Left ventricle myocardium superior (tissue), 1 donor: ENCODE measurements at places on chromosomes 11 and 22. TPM values are rescaled to one million over a fixed set of nuclear protein-coding genes. Genes with fewer than 3 reads are reported as not detected.
A peak's percentile ranks its signal among the peaks of the same experiment; 100 is the strongest.

- no peak for DNase-seq
Measured at GRCh38 chr22:33599596-33599995, 320.7 kb downstream of the LARGE1 start.

Gene FOLH1
- total RNA-seq = not detected

DNA sequence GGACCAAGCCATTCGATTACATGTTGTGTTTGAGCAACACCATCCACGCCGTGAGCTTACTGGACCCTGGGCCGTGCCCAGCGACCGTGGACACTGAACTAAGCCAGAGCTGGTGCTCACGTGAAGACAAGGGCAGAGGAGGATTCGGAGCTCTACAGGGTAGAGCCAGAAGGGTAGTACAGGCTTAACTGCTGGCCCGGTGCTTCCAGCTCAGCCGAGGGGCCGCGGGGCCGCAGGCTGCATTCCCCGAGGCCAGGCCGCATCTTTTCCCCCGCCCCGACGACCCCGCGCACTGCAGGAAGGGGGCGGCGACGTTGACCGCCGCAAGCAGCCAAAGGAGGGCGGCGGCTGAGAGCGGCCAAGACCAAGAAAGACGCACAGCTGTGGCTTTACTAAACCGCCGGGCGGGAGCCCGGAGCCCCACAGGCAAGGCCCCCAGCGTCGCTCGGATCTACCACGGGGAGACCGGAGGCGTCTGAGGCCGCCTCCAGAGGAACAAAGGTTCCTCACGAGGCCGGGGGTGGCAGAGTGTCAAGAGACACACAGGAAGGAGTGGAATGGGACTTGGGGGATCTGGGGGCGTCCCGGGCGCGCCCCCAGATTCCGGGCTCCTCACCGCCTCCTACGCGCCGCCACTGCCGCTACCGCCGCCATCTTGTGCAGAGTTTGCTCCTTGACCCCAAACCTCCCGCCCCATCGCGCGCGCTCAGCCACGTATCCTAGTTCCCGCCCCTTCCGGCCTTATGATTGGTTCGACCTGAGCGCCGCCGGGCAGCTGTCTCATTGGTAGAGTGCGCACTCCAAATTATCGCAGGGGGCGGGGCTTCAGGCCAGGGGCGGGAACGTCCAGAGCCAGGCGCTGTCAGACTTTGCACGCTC is at the start of gene GANAB:
TSS of gene GANAB (minus strand) at position 668 of the 879 bp plus-strand sequence. CDS start at position 654, 14 bp downstream.
- peak; percentile 99 for DNase-seq

Gene TUB
- total RNA-seq = 22.3 TPM

Gene FAM181B
- total RNA-seq = 0.07 TPM

DNA sequence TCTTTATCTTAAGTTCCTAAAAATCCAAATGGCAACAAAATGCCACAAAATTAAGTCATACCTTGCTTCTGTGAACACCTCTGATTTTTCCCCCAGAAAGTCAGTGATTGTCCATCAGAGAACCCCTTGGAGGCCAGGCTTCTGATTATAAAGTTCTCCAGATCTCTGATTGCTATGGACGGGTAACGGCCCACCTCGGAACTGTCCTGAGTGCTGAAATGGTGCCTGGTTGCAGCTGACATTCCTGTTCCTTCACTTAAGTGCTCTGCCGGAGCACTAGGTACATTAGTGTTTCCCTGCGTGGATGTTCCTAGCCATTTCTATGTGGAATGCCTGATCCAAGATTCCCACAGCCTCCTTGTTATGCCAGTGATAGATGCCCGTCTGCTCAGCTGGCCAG is 85.0 kb downstream of the CHST1 start:
- DNase-seq = no peak

Gene TESMIN
- total RNA-seq = 0.32 TPM

Gene APOA5
- not detected for total RNA-seq

DNA sequence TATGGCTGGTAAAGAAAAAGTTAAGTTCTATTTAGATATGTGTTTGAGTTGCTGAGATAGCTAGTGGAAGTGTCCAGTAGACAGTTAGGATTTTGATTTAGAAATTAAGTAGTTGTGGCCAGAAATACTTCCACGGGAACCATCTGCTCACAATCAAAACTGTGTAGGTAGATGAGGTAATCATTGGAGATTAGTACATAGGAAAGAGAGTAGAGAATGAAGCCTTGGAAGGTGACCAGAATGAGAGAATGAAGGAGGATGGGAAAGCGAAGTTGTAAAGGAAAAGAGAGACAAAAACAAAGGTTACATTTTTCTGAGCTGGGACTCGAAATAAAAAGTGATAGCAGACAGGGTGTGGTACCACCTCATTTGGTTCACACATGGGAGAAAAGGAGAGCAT is 296.9 kb upstream of the SORL1-AS1 start:
- DNase-seq = no peak

DNA sequence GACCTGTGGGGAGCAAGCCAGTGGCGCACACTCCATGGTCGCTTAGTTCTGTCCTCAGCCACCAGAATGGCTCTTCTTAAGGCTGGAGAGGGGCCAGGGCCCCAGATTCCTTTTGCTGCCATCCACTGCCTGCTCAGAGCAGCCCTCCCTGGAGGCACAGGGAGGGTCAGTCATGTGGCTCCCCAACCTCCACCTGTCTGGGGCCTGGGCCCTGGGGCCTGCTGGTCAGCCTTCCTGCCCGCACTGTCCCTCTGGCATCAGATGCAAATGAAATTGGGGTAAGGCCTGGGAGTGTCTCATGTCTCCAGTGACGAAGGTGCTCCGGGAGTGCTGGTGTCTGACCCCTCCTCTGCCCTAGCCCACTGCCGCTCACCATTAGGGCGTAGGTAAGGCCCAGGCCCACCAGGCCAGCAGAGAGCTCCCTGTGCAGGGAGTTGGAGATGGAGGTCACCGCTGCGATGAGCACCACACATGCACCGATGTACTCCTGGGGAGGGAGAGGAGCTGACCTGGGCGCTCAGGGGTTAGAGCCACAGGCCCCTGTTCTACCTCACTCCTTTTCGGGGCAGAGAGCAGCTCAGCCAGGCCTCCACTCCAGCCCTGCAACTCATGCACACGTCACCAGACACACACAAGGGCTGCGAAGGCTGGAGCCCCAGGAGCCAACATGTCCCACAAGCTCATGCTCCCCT is 9.0 kb upstream of the KCNJ11 start:
- DNase-seq = no peak

Gene CLTCL1
- 9.6 TPM for total RNA-seq

- no peak for DNase-seq
Measured at GRCh38 chr11:65634905-65635731, 2.8 kb upstream of the SIPA1 start.

DNA sequence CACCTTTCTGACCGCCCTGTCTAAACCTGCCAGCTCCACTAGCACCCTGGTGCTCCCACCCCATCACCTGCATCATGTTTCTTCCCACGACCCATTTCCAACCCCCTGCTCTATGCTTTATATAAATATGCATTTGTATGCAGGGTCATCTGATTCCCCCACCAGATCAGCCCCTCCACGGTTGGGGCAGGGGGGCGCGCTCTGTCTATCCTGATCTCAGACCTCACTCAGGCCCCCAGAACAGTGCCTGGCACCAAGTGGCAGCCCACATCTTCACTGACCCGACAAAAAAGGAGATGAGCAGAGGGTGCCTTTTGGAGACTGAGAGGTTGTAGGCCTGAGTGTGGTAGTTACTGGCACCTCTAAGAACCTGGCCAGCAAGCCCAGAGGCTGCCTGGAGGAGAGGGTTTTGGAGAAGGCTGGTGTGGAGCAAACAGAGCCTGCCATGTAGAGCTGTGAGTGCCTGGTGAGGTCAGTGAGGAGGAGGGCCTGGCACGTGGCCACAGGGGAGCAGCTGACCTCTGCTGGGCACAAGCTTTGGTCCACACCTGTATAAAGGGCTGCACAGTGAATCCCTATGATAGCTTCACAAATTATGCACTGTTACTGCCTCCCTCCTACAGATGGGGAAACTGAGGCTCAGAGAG is 86.3 kb upstream of the RTL6 start:
- DNase-seq = peak; percentile 56

DNA sequence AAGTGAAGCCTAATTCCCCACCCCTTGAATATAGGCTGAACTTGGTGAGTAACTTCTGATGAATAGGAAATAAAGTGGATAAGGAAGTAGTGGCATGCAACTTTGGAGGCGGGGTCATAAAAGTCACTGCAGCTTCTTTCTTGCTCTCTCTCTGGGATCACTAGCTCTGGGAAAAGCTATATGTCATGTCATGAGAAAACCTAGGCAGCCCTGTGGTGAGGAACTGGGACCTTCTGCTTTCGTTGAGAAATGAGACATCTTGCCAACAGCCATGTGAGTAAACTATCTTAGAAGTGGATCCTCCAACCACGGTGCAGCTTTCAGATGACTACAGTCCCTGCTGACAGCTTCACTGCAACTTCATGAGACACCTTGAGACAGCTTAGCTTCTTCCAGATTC is 15.7 kb downstream of the ZNF214 start:
- no peak for DNase-seq

GRCh38 chr11:125772834-125773505 is 5.7 kb downstream of the PATE2 start:
- DNase-seq = no peak

DNA sequence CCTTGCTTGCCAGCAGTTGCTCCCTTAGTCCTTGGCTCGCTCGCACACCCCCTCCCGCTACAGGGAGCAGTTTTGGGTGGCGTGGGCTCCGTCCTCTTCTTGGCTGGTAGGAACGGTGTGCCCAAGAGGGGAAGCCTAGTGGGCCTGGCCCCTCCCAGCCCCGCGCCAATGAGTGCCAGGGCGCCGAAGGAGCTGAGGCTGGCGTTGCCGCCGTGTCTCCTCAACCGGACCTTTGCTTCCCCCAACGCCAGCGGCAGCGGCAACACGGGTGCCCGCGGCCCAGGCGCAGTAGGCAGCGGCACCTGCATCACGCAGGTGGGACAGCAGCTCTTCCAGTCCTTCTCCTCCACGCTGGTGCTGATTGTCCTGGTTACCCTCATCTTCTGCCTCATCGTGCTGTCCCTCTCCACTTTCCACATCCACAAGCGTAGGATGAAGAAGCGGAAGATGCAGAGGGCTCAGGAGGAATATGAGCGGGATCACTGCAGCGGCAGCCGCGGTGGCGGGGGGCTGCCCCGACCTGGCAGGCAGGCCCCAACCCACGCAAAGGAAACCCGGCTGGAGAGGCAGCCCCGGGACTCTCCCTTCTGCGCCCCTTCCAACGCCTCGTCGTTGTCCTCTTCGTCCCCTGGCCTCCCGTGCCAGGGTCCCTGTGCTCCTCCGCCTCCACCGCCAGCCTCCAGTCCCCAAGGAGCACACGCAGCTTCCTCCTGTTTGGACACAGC is 1.6 kb downstream of the C11orf87 start:
- DNase-seq = no peak

DNA sequence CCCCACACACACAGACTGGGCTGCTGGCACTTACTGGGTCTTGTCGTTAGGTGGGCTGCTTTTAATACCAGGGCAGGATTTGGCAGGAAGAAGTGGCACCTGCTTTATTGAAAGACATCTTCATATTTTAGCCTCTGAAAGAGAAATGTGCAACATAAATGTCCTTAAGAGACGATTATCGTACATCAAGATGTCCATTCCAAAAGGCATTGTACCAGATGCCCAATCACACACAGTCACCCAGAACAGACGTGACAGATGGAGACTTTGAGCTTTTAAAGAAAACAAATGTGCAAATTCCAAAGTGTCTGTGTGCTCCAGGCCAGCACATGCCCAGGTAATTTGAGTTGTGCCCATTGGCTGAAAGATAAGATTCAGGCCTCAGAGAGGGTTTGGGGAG is 155.7 kb downstream of the RRAS2 start:
- no peak for DNase-seq

DNA sequence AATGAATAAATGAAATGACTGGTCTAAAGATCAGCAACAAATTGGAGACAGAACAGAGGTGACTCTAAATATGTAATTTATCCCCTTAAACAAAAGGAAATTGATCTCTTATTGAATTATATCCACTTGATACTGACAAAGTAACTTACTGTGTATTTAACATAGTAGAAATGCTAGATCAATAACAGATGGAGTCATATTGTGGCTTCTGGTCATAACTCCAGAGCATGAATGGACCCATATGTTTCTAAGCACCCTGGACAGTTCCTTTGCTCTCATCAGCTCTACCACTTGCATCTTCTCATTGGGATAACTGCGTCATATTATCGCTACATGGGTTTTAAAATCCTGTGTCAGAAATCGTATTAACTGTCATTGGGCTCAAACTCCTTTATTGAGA is 222.3 kb downstream of the ETS1 start:
- no peak for DNase-seq

GRCh38 chr11:17564687-17565042 is 17.6 kb downstream of the OTOG start:
- DNase-seq = no peak

DNA sequence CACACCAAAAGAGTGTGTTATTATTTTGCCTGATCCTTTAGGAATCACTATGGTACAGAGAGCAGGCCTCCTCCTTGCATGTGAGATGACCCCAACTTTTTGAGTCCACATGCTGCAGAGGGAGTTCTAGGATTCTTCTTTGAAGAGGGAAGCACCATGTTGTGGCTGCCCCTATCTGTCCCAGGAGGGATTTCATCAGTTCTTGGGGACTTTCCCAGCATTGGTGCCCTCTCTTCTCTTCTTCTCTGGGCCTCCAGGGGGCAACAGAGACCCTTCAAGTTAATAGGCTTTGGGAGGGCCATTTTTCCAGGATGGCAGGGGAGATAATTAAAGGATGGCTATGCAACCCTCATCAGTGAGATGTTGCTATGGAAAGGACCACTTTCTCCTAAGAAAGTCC is 3.6 kb downstream of the MMP1 start:
- no peak for DNase-seq

DNA sequence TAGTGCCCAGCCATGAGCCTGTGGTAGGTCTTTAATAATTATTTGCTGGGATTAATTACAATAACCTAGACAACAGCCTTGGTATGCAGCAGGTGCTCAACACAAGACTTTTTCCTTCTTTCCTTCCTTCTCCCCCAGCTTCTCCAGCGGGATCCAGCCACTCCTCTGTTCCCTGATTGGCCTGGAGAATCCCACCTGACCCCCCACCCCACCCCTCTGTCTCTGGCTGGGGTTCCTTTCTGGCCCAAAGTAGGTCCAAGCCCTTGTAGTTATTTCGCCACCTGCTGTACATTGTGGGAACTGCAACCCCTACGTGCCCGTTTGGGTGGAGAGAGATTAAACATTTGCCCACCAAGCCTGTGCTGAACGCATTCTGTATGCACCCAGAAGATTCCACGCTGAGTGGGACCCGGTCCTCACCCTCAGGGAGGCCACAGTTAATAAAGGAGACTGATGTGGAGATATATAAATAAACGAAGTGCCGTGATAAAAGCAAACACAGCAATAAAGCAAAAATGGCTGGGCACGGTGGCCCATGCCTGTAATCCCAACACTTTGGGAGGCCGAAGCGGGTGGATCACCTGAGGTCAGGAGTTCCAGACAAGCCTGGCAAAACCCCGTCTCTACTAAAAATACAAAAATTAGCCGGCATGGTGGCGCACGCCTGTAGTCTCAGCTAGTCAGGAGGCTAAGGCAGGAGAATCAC is 32.1 kb upstream of the DGKZ start:
- peak; percentile 60 for DNase-seq
